CD4-positive, alpha-beta T cell (primary cell): ENCODE measurements at places on chromosomes 5 and 9. TPM values are rescaled to one million over a fixed set of nuclear protein-coding genes. Genes with fewer than 3 reads are reported as not detected.

TAF1L gene
- total RNA-seq, result not detected

CDKN2B gene
- not detected for total RNA-seq

UBE2QL1 gene
- total RNA-seq, result 0.33 TPM

IFNB1 gene
- total RNA-seq, result not detected

PCDHA6 gene
- total RNA-seq, result not detected

SHISAL2B gene
- not detected for total RNA-seq

C7 gene
- not detected for total RNA-seq

GABRG2 gene
- total RNA-seq, result not detected

PLCXD3 gene
- total RNA-seq, result not detected

POU4F3 gene
- 0.17 TPM for total RNA-seq

PLPPR1 gene
- not detected for total RNA-seq

PCDHGA7 gene
- total RNA-seq, result not detected
